ENCODE measurements at places on chromosomes 3 and 15.
A peak's percentile ranks its signal among the peaks of the same experiment; 100 is the strongest.

GRCh38 chr3:126456211-126456610, 19.5 kb downstream of the ZXDC start:
- no peak for DNase-seq

GRCh38 chr3:112874725-112875124, 28.1 kb upstream of the CD200R1L start:
- no peak for DNase-seq

DNA sequence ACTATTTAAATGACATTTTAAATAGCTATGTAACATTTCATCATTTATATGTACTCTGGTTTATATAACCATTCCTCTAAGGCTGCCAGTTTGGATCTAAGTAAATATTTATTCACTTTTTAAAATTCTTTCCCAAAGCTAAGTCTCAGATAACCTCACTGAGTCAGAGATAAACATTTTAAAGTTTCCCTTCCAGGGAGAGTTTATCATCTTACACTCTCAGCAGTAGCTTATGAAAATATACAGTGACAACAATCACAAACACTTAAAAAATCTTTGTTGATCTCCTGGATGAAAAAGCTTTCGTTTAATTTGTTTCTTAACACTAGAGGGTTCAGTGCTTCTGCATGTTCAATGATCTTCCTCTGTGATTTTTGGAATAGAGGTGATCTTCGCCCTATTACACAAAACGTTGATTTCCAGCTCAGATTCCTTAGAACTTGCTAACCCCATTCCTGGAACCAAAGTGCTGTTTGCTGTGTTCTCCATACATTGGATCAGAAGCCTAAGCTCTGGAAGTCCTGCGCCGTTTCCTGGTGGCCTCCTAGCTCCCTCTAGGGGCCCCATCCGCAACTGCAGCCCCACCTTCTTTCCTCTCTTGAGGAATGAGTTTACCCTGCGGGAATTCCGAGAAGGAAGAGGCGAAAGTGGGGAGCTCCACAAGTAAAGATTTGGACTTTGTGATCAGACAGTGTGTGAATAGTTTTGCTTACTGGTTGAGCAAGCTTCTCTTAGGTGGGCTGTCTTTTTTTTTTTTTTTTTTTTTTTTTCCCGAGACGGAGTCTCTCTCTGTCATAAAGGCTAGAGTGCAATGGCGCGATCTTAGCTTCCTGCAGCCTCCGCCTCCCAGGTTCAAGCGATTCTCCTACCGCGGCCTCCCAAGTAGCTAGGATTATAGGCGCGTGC, 29.3 kb upstream of the SACM1L start:
- DNase-seq, result peak; percentile 59

- no peak for DNase-seq
Measured at GRCh38 chr3:30305021-30305420, 301.4 kb upstream of the TGFBR2 start.

DNA sequence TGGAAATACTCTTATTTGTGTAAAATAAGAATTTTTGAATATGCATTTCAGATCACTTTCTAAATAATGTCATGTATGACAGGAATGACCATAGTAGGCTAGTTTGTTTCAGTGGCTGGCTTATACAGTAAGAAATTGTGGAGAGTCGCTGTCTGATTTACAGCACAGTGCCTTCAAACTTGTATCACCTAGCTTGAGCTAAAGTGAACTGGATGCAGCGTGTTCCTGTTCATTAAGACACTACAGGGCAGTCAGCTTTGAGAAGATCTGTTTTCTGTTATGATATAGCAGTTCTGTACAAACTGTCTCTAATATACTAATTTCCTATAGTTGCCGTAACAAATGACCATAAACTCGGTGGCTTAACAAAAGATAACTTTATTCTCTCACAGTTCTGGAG, 9.9 kb downstream of the CLDN16 start:
- DNase-seq, result no peak

DNA sequence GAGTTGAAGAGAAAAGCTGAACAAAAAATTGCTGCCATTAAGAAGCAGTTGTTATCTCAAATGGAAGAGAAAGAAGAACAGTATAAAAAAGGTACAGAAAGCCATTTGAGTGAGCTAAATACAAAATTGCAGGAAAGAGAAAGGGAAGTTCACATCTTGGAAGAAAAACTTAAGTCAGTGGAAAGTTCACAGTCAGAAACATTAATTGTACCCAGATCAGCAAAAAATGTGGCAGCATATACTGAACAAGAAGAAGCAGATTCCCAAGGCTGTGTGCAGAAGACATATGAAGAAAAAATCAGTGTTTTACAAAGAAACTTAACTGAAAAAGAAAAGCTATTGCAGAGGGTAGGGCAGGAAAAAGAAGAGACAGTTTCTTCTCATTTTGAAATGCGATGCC, 152.4 kb upstream of the LRRFIP2 start:
- DNase-seq, result no peak

GRCh38 chr3:47283193-47283537, 421 bp downstream of the KLHL18 start:
- no peak for DNase-seq

- DNase-seq, result no peak
Measured at GRCh38 chr15:59014068-59014467, 26.6 kb downstream of the RNF111 start.

DNA sequence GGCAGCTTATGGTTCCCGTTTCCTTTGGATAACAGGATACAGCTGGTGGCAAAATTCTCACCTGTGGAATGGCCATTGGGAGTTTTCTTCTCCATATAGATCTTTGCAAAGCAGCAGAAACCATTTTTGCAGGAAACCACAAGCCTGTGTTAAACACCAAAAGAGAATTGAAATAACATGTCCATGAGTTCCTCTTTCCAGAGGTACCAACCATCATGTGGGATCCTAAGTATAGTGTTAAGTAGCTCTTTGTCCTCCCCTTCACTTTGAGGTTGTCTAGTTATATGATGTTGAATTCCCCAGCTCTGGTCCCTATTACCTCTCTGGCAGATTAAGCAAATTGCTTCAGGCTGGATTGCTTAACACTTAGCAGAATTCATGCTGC, 94.9 kb downstream of the AKAP13 start:
- DNase-seq, result no peak

- DNase-seq, result no peak
Measured at GRCh38 chr15:26048669-26049068, 185.5 kb upstream of the ATP10A start.

DNA sequence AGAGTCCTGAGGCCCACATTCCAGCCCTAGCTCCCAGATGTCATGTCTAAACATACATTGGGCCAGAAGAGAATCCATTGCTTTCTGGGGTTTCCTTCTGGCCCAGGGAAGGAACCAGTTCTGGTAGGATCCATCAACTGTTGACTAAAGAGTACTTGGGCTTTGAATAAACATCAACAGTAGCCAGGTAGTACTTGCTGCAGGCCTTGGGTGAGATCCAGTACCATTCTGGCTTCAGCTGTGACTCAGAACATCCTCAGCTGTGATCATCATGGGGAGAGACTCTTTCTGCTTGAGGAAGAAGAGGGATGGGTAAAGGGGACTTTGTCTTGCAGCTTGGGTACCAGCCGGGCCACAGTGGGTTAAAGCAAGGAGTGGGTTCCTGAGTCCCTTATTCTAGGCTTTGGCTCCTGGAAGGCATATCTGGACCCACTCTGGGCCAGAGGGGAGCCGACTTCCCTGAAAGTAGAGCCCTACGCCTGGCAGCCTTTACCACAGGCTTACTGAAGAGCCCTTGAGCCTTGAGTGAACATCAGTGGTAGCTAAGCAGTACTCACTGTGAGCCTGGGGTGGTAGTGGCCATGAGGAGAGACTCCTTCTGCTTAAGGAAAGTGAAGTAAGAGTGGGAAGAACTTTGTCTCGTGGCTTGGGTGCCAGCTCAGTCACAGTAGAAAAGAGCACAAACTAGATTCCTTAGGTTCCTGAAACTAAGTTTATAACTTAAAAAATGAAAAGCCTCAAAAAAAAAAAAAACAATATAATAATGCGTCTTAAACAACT, 128.3 kb downstream of the GOLIM4 start:
- DNase-seq, result no peak

DNA sequence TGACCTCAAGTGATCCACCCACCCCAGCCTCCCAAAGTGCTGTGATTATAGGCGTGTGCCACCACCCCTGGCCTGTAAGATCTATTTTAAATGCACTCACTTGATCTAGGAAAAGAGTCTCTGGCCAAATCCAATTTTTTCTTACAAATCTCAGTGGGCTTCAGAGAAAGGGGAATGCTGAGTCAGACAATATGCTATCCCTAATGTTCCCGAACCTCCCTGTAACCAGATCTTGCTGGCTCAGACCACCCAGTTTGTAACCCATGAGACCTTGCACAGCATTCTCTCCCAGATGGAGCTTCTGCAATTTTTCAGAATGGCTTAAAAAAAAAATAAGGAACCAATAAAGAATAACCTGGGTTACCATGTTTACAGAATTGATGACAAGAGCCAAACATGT, 205.8 kb downstream of the RYR3 start:
- DNase-seq, result no peak

GRCh38 chr15:69748576-69749185, 296.1 kb downstream of the RPLP1 start:
- DNase-seq, result peak; percentile 56

DNA sequence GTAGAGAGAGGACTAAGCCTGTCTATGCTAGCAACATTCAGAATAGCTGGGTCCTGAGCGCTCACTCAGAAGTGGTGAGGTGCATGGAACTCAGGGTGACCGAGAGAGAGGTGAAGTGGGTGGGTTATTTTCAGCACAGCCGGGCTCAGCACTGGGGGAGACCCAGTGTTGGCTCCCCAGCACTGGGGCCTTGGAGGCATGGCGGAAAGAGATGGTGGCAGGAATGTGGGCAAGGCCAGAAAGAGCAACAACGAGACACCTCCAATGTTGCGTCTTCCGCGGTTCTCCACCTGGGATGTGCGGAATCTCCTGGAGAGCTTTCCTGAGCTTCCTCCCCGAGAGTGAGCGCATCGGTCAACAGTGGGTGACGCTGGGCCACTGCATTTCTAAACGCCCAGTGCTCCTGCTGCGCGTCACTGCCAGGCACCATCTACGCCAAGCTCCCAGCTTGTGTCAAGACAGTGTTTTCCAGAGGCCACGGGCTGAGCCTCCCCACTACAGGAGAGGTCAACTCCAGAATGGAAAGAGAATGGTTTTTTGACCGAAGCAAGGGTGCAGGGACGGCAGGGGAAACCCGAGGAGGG, 148.4 kb downstream of the ADAMTS17 start:
- no peak for DNase-seq

DNA sequence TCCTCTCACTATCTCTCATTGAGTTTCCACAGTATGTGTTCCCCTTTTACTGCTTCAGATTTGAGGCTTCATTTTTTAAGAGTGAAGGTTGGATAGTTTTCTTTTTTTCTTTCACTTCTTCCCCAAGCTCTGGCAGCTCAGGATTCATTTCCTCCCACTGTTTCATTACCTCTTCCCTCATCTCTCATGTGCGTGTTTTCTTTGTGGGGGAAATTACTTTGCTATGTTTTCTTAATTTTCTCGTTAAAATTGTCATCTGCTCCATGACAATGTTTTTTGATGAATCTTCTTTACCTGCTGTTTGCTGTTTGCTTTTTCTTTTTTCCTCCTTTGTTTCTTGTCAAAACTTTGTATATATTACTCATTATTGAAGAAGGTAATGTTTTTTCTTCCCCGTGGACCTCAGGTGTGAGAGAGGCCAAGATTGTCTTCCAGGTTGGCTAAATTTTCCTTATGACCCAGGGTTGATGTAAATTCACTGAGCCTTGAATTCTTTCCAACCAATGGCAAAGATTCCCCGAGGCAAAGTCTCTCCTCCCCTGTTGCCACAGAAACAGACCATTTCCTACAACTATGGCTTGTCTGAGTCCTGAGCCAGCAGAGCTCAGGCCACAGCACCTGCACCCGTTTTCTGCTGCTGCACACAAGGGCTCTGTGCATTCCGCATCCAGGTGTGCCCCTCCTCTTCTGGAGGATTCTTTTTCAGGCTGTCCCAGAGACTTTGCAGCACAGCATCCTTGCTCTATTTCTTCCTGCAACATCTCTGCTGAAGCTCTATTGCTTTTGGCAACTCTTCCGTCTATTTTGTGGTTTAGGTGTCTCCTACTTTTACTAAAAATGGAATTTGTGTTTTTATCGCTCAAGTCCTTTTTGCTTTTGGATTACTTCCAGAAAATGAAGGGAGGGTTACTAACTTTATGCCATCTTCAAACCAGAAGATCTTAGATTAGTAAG, 66.1 kb downstream of the NOX5 start:
- peak; percentile 74 for DNase-seq

GRCh38 chr3:194034346-194035336, 101.3 kb upstream of the HES1 start:
- DNase-seq, result no peak

GRCh38 chr3:170257145-170257544, 34.9 kb downstream of the PRKCI start:
- DNase-seq, result no peak

GRCh38 chr3:464255-464654, 267.7 kb downstream of the CHL1 start:
- DNase-seq, result no peak

- DNase-seq, result peak; percentile 77
Measured at GRCh38 chr3:10968401-10968800, 24.1 kb upstream of the SLC6A1 start.

- DNase-seq, result peak; percentile 96
Measured at GRCh38 chr3:57692396-57693147, at the start of gene DENND6A. DENND6A (minus strand) TSS chr3:57693077; CDS start chr3:57693018, 59 bp downstream.

- no peak for DNase-seq
Measured at GRCh38 chr3:177463863-177464262, 266.6 kb upstream of the TBL1XR1 start.

DNA sequence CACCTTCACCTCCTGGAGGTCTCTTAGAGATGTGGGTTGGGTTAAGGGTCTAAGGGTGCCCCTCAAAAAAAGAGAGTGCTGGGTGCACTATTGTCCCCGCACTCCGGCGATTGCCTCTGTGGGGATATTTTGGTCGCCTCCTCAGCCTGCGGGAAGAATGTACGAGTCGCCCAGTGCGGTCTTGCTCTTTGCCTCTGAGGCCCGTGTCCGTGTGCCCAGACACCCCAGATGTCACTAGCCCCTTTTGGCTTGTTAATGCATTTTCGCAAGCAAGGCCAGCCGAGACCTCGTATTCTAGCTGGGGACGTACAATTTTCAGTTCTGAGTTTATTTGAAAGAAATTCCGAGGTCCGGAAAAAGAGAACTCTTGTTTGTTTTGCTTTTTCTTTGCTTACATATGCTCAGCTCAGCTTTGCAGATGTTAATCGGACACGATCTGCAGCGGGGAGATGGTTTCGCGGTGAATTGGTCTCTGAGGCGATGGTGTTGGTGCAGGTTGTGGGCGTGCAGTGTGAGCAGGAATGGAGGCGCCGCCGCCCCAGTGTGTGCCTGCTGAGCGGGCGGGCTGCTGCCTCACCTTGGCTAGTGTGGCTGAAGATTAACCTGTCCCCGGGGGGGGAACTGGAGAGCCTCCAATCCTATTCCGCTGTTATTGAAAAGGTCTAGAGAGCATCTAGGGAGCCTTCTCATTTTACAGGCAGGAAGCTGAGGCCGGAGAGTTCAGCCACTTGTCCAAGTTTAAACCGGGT, 1.4 kb downstream of the ST6GAL1 start:
- no peak for DNase-seq

DNA sequence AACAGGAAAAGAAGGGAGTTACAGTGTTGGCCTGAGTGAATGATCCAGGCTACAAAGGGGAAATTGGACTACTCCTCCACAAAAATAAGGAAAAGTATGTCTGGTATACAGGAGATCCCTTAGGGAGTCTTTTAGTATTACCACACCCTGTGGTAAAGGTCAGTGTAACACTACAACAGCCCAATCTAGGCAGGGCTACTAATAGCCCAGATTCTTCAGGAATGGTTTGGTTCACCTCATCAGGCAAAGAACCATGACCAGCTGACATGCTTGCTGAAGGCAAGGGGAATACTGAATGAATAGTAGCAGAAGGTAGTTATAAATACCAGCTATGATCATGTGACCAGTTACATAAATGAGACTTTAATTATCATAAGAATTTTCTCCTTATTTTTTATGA, 372.6 kb upstream of the ATP11B start:
- no peak for DNase-seq

Measured in right hindlimb (tissue), 1 donor.